T-helper 2 cell treated with Interferon-gamma antibody and Interleukin-4, amounts not matched to agents 5 μg/mL and 100 μg/mL, for 36 hours (primary cell): ENCODE measurements at places on chromosomes 16 and 17.
A peak's percentile ranks its signal among the peaks of the same experiment; 100 is the strongest.

DNA sequence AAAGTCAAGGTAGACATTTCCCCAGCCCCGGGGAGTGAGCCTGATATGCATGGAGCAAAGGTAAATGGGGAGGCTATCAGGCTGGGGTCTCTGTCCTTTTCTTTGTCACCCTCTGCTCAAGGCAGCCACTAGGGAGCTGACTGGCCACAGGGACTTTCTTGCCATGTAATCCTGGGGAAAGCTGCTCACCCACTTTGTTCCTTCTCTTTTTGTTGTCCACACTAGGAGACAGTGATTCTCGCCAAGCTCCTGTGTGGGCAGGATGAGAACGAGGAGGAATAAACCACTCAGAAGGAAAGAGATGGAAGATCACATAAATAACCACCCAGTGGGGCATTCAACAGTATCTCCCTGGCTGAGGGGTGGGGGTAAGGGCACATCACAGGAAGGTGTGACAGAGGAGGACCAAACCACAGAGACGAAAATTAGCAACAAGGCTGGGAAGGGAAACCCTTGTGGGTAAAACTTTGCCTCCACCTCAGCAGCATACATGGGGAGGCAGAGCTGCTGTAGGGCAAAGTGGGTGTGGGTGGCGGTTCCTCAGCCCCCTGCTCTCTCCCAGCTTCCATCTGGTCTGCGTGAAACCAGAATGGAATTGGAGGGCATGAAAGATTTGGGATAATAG, 26.2 kb upstream of the CCL1 start:
- DNase-seq: peak; percentile 65

- no peak for DNase-seq
Observed at GRCh38 chr17:76054112-76054476, 18.2 kb downstream of the SRP68 start.

DNA sequence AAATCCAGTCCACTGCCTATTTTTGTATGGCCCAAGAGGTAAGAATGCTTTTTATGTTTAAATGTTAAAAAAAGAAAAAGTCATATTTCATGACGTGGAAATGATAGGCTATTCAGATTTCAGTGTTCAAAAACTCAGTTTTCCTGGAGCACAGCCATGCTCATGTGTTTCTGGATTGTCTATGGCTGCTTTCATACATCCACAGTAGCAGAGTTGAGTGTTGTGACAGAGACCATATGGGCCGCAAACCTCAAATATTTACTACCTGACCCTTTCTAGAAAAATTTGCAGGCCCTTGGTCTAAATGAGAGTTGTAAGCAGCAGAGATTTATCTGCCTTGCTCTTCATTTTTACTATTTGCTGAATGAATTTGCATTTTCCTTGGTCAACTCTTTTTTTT, 264.1 kb downstream of the CBLN1 start:
- no peak for DNase-seq

GRCh38 chr16:10744370-10745030, 858 bp downstream of the NUBP1 start:
- no peak for DNase-seq

DNA sequence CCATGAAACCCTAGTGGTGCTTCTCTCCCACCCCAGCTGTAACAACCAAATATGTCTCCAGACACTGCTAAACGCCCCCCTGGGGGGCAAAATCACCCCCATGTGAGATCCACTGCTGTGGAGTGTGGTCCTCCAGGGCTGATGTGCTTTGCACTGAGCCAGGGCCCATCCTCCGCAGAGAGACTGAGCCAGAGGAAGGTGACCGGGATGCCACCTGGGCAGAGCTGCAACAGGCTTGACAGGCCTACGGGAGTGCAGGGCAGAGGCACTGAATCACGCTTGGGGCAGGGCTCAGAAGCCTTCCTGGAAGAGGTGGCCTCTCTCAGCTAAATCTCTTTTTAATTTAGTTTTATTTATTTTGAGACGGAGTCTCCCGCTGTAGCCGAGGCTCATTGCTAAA, 4.4 kb downstream of the GJD3 start:
- no peak for DNase-seq

DNA sequence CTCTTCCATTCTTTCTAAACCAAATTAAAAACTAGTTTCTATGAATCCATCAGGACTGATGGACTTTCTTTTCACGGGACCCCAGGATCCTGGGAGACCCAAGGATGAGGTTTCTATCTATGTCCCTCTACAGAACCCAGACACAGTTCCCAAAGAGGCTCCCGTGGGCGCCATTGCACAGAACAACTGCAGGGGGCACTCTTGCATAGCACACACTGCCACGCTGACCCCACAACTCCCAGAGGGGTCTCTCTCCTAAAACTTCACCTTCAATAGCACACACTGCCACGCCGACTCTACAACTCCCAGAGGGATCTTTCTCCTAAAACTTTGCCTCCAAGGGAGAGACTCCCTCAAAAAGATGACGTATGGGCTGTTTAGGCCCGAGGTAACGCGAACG, 9.0 kb downstream of the ABR start:
- DNase-seq: no peak

DNA sequence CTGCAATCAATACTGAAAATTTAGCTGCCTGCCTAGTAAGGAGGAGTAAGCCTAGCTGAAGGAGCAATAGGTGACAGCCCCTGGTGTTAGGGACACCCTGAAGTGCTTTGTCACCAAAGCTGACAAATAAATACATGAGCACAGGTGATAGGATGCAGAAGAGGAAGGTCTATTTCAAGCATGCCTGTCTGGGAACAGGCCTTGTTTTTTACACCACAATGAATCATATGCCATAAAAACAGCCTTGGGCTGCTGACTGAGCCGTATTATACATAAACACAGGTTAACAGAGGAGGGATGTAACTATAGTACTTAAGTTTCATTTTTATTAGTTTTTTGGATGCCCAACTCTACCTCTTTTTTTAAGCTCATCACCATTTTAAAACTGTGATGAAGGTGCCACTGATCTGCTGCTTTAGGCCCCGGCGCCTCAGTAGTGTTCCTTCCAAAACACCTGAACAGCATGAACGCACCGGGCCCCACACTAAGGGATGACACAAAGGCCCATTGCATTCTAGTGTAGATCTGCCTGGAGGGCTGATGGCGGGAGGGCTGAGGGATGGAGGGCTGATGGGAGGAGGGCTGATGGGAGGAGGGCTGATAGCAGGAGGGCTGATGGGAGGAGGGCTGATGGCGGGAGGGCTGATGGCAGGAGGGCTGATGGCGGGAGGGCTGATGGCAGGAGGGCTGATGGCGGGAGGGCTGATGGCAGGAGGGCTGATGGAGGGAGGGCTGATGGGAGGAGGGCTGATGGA, 150.3 kb downstream of the AATF start:
- no peak for DNase-seq
